ENCODE measurements at places on chromosomes 1 and 21. TPM values are rescaled to one million over a fixed set of nuclear protein-coding genes. Genes with fewer than 3 reads are reported as not detected.

- no peak for DNase-seq
Observed at GRCh38 chr1:40853113-40853884, 8.9 kb downstream of the CITED4 start.

- DNase-seq = no peak
Observed at GRCh38 chr1:56508523-56508983, 70.8 kb downstream of the PLPP3 start.

DNA sequence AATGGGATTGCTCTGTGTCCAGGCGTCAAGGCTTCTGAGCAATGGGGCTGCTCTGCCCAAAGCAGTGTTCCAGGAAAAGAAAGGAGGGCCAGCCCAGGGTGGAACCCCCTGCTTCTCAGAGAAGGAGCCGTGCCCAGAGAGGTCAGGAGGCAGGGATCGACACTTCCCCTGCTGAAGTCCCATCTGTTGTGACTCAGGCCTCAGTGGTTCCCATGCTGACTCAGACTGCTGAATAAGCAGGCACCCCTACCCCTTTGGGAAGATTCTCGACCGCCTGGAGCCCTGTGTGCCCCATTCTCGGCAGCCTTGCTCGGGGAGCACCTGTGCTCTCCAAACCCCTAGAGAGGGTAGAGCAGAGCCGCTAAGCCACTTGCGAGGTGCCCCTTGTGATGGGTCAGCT lies 23.9 kb downstream of the PKP1 start:
- DNase-seq = no peak

GRCh38 chr1:97803026-97803425 lies 117.8 kb downstream of the DPYD start:
- no peak for DNase-seq

Gene C1QB
- total RNA-seq = not detected

All from neural crest cell (in vitro differentiated cells).